SJSA1 (cell line): ENCODE measurements at places on chromosomes 16 and 17. TPM values are rescaled to one million over a fixed set of nuclear protein-coding genes. Genes with fewer than 3 reads are reported as not detected.

Gene CNOT1
- 77.9 and 123 TPM in 2 replicates for total RNA-seq

Gene PRSS53
- total RNA-seq: 1.9 and 2.6 TPM in 2 replicates

Gene MT4
- total RNA-seq: not detected in 2 replicates

Gene HSF4
- 3.9 and 12.8 TPM in 2 replicates for total RNA-seq

Gene SPNS3
- total RNA-seq: not detected in 2 replicates

Gene CPHXL2
- not detected in 2 replicates for total RNA-seq

Gene GDPD3
- 0.50 TPM in 1 of 2 replicates, not detected in the other for total RNA-seq

Gene ADGRG1
- total RNA-seq: 0.47 TPM in 1 of 2 replicates, not detected in the other

Gene NLGN2
- total RNA-seq: 2.2 and 3.9 TPM in 2 replicates

Gene HSD11B2
- not detected in 2 replicates for total RNA-seq

Gene HOXB4
- total RNA-seq: 1.2 and 3.2 TPM in 2 replicates

Gene CMTM1
- 3.5 and 5.4 TPM in 2 replicates for total RNA-seq

Gene CHST6
- total RNA-seq: not detected in 2 replicates

Gene KRTAP4-4
- total RNA-seq: not detected in 2 replicates

Gene KCTD19
- 0.03 TPM in 1 of 2 replicates, not detected in the other for total RNA-seq

Gene LLGL2
- 5.8 and 6.6 TPM in 2 replicates for total RNA-seq

Gene TEKT5
- total RNA-seq: not detected in 2 replicates

Gene RNF135
- 14.6 and 19.0 TPM in 2 replicates for total RNA-seq

Gene UNC13D
- not detected in 2 replicates for total RNA-seq

Gene PITPNC1
- 5.8 and 9.1 TPM in 2 replicates for total RNA-seq

Gene ADAMTS18
- total RNA-seq: not detected in 2 replicates

Gene CDH8
- total RNA-seq: 0.05 TPM in 1 of 2 replicates, not detected in the other

Gene NPTX1
- 0.32 TPM in 1 of 2 replicates, not detected in the other for total RNA-seq

Gene SLFN14
- total RNA-seq: not detected in 2 replicates

Gene PPP1R1B
- not detected in 2 replicates for total RNA-seq

Gene KRT40
- not detected in 2 replicates for total RNA-seq

Gene GNGT2
- not detected in 2 replicates for total RNA-seq

Gene ADGRG3
- not detected in 2 replicates for total RNA-seq

Gene TP53TG3D
- not detected in 2 replicates for total RNA-seq

Gene ERBB2
- 16.7 and 26.8 TPM in 2 replicates for total RNA-seq

Gene ABCA9
- not detected in 2 replicates for total RNA-seq

Gene MAPT
- total RNA-seq: 0.03 TPM in 1 of 2 replicates, not detected in the other

Gene CD68
- 0.31 and 5.2 TPM in 2 replicates for total RNA-seq

Gene KRT33A
- total RNA-seq: not detected in 2 replicates

Gene G6PC1
- total RNA-seq: not detected in 2 replicates

Gene CCL3
- not detected in 2 replicates for total RNA-seq

Gene TNK1
- total RNA-seq: not detected in 2 replicates

Gene ASGR1
- 0.16 TPM in 1 of 2 replicates, not detected in the other for total RNA-seq

Gene P2RX1
- 5.1 and 9.6 TPM in 2 replicates for total RNA-seq

Gene LLGL1
- total RNA-seq: 15.9 and 19.3 TPM in 2 replicates

Gene JUP
- 1.1 and 2.2 TPM in 2 replicates for total RNA-seq

Gene GINS3
- total RNA-seq: 6.0 and 15.9 TPM in 2 replicates

Gene CCDC47
- total RNA-seq: 106 and 125 TPM in 2 replicates

Gene NUPR1
- 0.16 and 0.92 TPM in 2 replicates for total RNA-seq

Gene CLEC18A
- not detected in 2 replicates for total RNA-seq

Gene CLDN9
- not detected in 2 replicates for total RNA-seq

Gene ACSM2A
- total RNA-seq: not detected in 2 replicates

Gene CRHR1
- total RNA-seq: not detected in 2 replicates

Gene AXIN2
- total RNA-seq: 4.2 and 4.8 TPM in 2 replicates

Gene CAPN15
- 44.4 and 46.1 TPM in 2 replicates for total RNA-seq

Gene KRT222
- total RNA-seq: not detected in 2 replicates
